Activated naive CD8-positive, alpha-beta T cell treated with anti-CD3 and anti-CD28 coated beads, Interleukin-2, amount 10 ng/mL, durations not matched to agents 7 days and 5 days (primary cell): ENCODE measurements at places on chromosomes 4 and X.

DNA sequence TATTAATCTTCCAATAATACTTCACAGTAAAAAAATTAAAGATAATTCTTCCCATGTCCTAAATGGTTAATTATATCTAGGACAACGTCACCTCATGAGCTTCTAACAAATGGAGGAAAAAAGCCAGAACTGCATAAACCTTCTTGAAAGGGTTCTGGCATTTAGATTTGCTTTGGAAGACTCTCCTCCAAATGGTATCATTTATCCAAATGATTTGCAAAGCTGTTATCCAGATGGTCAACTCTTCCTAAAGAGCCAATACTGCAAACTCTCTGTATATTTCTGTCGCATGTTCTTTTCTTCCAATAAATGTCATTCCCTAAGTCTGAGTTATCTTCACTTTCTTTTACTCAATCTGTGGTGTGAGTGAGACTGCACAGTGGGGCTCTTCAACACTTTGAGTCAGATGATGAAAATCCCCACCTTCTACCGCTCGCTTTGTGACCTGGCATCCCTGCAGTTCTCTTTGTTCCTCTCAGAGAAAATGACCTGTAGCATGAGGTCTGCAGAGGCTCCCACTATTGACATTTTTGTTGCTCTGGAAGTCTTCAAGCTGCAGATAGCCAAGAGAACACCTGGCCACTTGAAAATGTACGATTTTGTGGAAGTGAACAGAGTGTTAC is 52.9 kb downstream of the TMEM150C start:
- H3K27ac ChIP-seq: no peak overlapping the region
- no peak for DNase-seq
- H3K4me1 ChIP-seq: no peaks in the 10 kb centered on the region
- no peaks in the 10 kb centered on the region for H3K36me3 ChIP-seq
- H3K4me3 ChIP-seq: no peak overlapping the region

GRCh38 chr4:185716141-185716551 is 95.8 kb downstream of the SORBS2 start:
- H3K27me3 ChIP-seq: peaks cover 1% of the 10 kb centered on the region
- H3K36me3 ChIP-seq: no peaks in the 10 kb centered on the region
- no peak overlapping the region for H3K4me3 ChIP-seq
- no peak overlapping the region for H3K27ac ChIP-seq

- no peaks in the 10 kb centered on the region for H3K27me3 ChIP-seq
- no peak overlapping the region for H3K4me3 ChIP-seq
- H3K4me1 ChIP-seq: peaks cover 5% of the 10 kb centered on the region
- H3K36me3 ChIP-seq: no peaks in the 10 kb centered on the region
- no peak for DNase-seq
These were observed 78.7 kb upstream of the CBLL2 start for GRCh38 chrX:22193851-22194659.

DNA sequence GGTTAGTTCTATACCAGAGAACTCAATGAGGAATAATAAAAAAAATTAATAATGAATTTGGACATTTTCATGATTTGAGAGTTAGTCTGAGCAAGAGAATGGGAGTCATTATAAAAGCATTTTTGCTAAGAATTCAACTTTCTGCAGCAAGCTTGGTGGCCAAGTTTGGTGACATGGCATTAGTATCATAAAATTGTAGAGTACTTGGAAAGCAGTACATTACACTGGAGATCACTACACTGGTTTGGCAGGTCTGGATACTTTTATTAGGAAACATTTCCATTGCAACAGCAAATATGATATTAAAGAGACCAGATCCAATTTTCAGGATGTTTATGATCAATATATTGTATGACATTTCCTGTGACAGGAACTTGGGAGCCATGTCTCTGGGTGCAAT is 249.1 kb upstream of the INTU start:
- H3K4me1 ChIP-seq: no peaks in the 10 kb centered on the region
- H3K4me3 ChIP-seq: no peak overlapping the region
- no peaks in the 10 kb centered on the region for H3K36me3 ChIP-seq

DNA sequence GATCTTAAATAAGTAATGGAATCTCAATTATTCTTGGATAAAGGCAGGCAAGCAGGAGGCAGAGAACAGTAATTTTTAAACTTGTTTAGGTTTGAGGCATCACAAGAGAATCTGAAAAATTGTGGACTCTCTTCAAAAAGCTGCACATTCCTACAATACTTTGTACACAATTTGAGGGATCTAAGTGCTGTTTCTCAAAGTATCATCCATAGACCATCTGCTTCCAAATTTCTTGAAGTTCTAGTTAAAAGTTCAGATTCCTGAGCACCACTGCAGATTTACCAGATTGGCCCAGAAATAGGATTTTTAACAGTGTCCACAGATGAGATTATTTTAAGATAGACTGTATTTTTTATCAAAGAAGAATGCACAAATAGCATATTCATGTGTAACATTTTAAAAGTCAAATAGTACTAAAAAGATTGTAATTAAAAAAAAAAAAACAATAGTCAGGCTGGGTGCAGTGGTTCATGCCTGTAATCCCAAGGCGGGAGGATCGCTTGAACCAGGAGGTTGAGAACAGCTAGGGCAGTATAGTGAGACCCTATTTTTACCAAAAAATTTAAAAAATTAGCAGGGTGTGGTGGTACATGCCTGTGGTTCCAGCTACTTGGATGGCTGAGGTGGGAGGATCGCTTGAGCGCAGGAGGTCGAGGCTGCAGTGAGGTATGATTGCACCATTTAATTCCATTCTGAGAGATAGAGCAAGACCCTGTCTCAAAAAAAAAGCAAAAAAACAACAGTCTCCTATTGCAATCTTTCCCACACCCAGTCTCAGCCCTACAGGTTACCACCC is 14.2 kb upstream of the FNIP2 start:
- no peak overlapping the region for H3K27ac ChIP-seq
- no peaks in the 10 kb centered on the region for H3K36me3 ChIP-seq
- H3K4me3 ChIP-seq: no peak overlapping the region
- no peak for DNase-seq
- H3K4me1 ChIP-seq: no peaks in the 10 kb centered on the region
- H3K27me3 ChIP-seq: peaks cover 24% of the 10 kb centered on the region

DNA sequence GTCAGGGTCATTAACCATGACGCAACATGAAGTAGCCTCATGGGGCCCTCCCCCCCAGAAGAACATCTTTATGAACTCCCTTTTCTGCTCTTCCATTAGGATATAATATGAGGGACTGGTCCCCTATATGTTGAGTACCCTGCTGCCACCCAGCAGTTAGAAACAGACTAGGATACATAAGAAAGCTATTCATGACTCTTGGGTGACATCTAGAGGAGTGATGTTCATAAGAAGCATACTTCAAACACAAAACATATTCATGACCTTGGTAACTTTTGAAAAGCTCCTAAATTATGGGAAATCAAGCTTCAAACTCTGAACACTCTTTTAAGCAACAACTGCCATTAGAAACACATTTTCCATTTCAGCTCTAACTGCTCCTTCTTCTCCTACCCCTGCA is 155.2 kb upstream of the SPIN4 start:
- no peaks in the 10 kb centered on the region for H3K27me3 ChIP-seq
- peaks cover 2% of the 10 kb centered on the region for H3K36me3 ChIP-seq
- no peak for DNase-seq
- H3K4me3 ChIP-seq: no peak overlapping the region
- peaks cover 3% of the 10 kb centered on the region for H3K4me1 ChIP-seq
- no peak overlapping the region for H3K27ac ChIP-seq

GRCh38 chrX:69158166-69158980 is 6.9 kb downstream of the PJA1 start:
- DNase-seq: no peak
- H3K27me3 ChIP-seq: no peaks in the 10 kb centered on the region
- peaks cover 13% of the 10 kb centered on the region for H3K4me1 ChIP-seq
- H3K27ac ChIP-seq: no peak overlapping the region

DNA sequence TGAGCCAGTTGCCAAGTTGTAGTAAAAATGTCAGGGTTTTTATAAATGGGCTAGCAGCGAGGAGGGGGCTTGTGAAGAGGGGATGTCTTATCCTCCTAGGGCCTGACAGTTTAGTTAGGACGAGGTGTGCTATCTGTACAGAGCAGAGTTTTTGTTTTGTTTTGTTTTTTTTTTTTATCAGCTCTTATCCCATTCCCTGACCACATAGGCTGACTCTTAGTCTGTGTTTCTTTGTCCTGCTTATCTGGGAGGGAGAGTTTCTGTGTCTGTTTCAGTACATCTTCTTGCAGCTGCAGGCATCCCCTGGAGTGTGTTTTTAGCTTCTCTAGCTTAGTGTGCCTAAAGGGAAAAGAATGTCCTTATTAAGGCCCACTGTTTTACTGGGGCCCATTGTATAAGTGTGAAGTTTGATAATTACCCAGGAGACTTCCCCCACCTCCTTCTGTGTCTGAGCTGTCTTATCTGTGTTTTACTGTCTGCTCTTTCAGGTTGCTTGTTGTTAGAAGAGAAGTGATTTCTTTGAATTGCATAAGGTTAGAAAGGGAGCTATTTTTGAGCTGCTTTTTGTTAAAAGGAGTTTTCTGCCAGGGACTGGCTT is 32.0 kb downstream of the PAGE2 start:
- H3K36me3 ChIP-seq: no peaks in the 10 kb centered on the region
- no peak overlapping the region for H3K4me3 ChIP-seq
- H3K27ac ChIP-seq: no peak overlapping the region
- peaks cover 14% of the 10 kb centered on the region for H3K4me1 ChIP-seq
- DNase-seq: no peak

GRCh38 chrX:18173494-18174180 is 47.0 kb downstream of the BEND2 start:
- peaks cover 5% of the 10 kb centered on the region for H3K27me3 ChIP-seq
- H3K4me1 ChIP-seq: no peaks in the 10 kb centered on the region
- H3K4me3 ChIP-seq: no peak overlapping the region
- no peak for DNase-seq

DNA sequence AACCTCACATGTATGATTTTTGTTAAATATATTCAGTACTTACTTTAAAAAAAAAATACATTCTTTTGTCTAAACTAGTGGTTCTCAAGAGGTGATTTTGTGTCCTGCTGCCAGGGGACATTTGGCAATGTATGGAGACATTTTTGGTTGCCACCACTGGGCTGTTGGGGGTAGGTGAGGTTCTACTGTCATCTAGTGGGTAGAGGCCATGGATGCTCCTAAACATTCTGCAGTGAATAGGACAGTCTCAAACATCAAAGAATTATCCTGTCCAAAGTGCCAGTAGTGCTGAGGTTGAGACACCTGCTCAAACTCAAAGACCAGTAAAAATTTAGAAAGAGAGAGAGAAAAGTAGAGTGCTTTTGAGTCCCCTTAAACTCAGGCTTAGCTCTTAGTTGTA is 32.9 kb upstream of the PGM2 start:
- no peaks in the 10 kb centered on the region for H3K4me1 ChIP-seq
- no peak overlapping the region for H3K4me3 ChIP-seq
- H3K27ac ChIP-seq: no peak overlapping the region
- H3K27me3 ChIP-seq: peaks cover 5% of the 10 kb centered on the region

- H3K4me3 ChIP-seq: no peak overlapping the region
- H3K27ac ChIP-seq: no peak overlapping the region
- no peak for DNase-seq
- peaks cover 12% of the 10 kb centered on the region for H3K36me3 ChIP-seq
These were observed 5.1 kb upstream of the MCUB start for GRCh38 chr4:109554971-109555370.

- no peak overlapping the region for H3K27ac ChIP-seq
- H3K27me3 ChIP-seq: no peaks in the 10 kb centered on the region
- no peak for DNase-seq
- peaks cover 25% of the 10 kb centered on the region for H3K36me3 ChIP-seq
- peaks cover 59% of the 10 kb centered on the region for H3K4me1 ChIP-seq
- no peak overlapping the region for H3K4me3 ChIP-seq
These were observed 16.7 kb downstream of the IRF2 start for GRCh38 chr4:184457535-184458249.
